Breast epithelium (tissue), 4 donors: ENCODE measurements at places on chromosomes 1 and 21. TPM values are rescaled to one million over a fixed set of nuclear protein-coding genes. Genes with fewer than 3 reads are reported as not detected.

- peak; percentile 83 for DNase-seq
Observed at GRCh38 chr1:247007511-247008405, at the start of gene ZNF695. ZNF695 (minus strand) TSS chr1:247008057; CDS start chr1:247007908, 149 bp downstream.

DNA sequence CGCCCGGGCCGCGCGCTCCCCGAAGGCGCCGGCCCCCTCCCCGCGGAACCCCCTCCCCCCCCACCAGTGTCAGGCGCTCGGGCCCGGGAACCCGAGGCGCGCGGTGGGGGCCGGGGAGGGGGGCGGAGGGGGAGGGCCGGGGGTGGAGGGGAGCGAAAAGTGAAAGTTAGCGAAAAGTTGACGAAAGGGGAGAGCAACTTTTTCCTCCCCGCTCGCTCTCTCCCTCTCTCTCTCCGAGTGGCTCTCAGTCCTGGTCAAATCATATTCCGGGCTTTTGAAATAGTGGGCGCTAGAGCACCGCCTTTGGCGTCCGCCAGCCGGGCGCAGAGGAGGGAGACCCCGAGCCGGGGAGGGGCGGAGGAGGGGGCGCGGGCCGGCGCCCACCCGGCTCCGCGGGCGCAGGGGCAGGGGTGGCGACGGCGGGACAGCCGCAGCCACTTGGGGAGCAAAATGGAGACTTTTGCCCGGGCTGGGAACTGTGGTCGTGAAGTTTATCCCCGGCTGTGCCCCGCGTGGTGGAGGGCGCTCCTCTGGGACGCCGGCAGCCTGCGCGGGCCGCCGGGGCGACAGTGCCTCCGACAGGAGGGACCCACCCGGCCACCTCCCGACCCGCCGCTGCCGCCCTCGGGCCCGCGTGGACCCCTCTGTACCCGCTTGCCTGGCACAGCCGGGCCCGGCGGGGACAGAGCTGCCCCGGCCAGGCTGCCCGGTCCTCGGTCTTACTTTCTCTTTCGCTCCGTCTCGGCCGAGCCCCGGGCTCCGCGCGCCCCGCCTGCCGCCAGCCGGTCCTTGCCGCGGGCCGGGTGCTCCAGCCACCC, 697 bp downstream of the PRDM16 start:
- no peak for DNase-seq

DNA sequence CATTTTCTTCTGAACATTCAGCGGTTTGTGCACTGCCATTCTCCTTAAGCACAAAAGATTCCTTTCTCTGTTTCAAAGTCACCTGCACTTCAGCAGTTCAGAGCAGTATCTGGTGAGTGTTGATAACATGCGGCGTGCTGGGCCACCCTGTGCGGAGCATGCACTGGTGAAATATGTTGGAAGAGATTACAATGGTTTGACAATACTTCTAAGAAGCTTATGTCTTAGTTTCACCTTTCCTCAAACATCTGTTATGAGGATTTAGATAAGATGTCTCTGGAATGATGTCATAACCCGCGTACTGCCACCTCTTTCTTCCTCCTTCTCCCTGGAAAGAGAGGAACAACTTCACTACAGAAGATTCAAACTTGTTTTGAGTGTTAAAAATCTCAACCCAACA, 650.3 kb downstream of the AJAP1 start:
- no peak for DNase-seq

S100A8 gene
- 37.4 TPM for total RNA-seq

GRCh38 chr1:183896466-183897048, 91.6 kb downstream of the RGL1 start:
- DNase-seq, result no peak

GRCh38 chr1:210440081-210440480, 111.4 kb downstream of the HHAT start:
- no peak for DNase-seq

GRCh38 chr1:37825506-37825905, 17.5 kb upstream of the YRDC start:
- no peak for DNase-seq

- no peak for DNase-seq
Observed at GRCh38 chr1:109787845-109788601, 24.3 kb upstream of the EPS8L3 start.

GRCh38 chr1:197745911-197746310, 29.4 kb downstream of the DENND1B start:
- no peak for DNase-seq

GRCh38 chr1:23291706-23292105, 52.4 kb downstream of the HNRNPR start:
- no peak for DNase-seq

MIXL1 gene
- total RNA-seq, result not detected

- DNase-seq, result no peak
Observed at GRCh38 chr1:245864872-245865271, 642.2 kb downstream of the SMYD3 start.

DNA sequence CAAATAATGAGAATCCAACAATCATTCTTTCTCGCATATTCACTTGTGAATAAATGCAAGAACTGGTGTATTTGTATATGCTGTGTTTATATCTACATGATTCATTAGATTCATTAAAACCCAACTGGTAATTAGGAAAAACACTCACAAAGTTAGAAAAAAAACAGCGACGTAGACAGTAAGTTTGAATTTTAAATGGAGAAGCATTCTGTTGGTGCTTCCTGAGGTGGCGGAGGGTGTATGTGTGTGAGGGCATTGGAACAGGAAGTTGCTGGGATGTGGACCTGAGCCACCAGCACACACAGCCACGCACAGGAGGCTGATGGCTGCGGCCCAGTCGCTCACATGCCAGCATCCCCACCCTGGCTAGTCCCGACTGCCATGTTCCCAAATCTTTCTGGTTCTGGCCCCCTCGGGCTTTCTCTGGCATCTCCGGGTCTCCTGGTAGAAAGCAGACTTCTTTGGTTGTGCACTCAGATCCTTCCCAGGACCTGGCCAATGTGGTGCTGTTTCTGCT, 121.6 kb upstream of the IRF2BP2 start:
- DNase-seq, result no peak

GPR3 gene
- 0.16 TPM for total RNA-seq

SLC25A34 gene
- total RNA-seq, result 1.0 TPM

ARHGEF16 gene
- total RNA-seq, result 0.80 TPM

DNA sequence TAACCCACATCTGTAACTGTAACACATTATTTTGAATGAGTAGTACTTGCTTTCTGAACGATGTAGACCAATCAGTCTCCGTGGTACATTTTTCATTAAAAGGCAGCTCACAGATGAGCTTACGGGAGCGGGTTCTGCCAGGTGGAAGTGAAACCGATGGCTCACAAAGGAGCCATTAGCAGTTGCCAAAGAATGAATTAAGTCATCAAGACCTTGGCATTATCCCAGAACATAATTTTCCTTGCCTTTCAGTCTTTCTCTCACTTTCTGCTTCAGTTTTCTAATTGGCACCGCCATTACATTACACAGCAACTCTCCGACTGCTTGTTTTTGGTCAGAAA, 33.5 kb upstream of the UTS2 start:
- DNase-seq, result no peak
